Right atrium auricular region (tissue), 2 donors: ENCODE measurements at places on chromosomes 13 and 19. TPM values are rescaled to one million over a fixed set of nuclear protein-coding genes. Genes with fewer than 3 reads are reported as not detected.

GRCh38 chr13:36282821-36283432 lies 14.7 kb downstream of the CCDC169 start:
- no peak for DNase-seq

DNA sequence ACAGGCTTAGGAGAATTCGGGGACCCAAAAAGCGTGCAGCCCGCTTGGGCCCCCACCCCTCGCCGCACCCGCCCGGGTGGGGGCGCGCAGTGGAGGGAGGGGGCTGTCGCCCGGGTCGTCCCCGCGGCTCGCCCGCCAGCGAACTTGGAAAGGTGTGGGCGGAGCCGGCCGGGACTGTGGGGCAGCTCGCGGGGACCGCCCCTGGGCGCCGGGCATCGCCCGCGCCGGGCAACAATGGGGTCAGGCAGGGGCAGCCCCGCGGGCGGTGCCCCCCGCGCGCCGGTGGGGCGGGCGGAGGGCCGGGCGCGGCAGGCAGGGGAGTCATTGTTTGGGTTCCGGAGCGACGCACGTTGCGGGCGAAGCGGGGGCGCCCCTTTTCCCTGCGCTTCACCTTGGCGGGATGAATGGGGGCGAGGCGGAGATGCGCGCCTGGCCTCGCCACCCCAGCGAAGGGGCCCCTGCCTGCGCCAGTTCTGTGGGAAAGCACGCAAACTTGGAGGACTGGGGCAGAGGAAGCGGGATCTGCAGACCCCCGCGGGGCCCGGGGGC lies 647 bp upstream of the KLF12 start:
- no peak for DNase-seq

DNA sequence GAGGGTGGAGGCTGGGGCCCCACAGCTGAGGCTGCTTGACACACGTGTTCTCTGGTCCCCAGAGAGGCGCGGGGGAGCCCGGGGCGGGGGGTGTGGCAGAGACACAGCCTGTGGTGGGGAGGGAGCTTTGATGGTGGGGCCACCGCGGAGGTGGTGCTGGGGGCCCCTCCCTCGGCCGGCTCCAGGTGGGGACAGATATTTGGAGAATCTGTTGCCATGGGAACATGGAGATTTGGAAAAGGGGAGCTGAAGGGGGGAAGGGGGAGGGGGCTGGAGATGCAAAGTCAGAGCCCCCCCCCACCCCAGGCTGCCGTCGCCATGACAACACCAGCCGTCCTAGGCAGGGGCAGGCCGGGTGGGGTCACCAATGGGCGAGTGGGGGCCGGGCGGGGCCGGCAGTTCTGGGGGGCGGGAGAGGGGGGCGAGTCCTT lies 1.2 kb downstream of the PRKCG start:
- no peak for DNase-seq

GRCh38 chr13:41085961-41086585 lies 24.8 kb downstream of the WBP4 start:
- DNase-seq: no peak

GRCh38 chr13:75513271-75513670 lies 24.4 kb downstream of the COMMD6 start:
- DNase-seq: no peak

- no peak for DNase-seq
These were observed 12.2 kb upstream of the RELB start for GRCh38 chr19:44988896-44989556.

DNA sequence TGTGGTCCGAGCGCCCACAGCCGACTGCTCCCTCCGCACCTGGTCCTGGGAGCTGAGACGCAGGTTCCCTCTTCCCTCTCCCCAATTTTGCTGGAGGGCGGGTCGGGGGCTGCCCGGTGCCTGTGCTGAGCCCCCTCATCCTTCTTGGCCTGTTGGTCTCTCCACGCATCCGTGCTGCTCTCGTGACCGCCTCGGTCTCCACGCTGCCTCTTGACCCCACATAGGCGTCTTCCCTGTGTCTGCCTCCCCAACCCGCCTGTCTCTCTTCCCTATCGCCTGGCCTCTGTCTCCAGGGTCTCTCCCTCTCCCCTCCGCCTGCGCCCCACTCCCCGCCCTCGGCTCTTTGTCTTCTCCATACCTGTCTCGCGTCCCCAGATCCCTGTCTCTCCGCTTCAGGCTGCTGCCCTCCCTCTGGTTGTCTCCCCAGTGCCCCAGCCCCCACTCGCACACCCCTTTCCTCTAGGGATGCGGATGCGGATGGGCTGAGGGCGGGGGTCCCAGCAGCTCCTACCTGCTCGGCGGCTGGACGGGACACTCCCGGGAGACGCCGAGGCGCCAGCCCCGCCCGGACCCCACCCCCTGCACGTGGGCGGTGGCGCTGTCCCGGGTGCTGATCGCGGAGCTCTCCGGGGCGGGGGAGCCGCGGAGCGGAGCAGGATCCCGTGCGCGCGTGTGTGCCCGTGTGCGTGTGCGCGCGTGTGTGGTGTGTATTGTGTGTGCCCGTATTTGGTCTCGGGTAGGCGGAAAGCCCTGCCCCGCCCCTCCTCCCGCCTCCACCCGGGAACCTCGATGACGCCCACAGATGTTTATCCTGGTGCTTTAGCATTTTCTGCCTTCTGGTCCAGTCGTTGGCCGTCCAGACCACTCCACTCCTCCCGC lies at the start of gene SYT5:
SYT5 (minus strand) TSS at position 684 of the 879 bp plus-strand sequence. CDS start 1,248 bp downstream, outside the sequence.
- no peak for DNase-seq

DNA sequence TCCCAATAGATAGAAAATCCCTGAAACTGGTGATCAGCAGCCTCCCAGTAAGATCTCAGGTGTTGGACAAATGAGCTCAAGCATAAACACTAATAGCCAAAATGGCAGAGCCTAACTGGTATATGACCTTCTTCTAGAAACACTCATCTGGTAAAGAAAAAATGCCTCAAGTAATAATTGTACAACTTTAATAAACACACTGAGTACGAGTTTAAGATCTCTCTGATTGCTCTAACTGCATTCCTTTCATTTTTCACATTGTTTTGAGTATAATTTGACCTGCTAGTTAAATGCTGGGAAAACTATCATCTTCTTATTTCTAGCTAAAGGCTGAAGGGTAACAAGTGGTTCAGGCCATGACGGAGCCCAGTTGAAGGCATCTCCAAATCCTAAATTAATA lies 2009.5 kb upstream of the PCDH20 start:
- DNase-seq: no peak

DNA sequence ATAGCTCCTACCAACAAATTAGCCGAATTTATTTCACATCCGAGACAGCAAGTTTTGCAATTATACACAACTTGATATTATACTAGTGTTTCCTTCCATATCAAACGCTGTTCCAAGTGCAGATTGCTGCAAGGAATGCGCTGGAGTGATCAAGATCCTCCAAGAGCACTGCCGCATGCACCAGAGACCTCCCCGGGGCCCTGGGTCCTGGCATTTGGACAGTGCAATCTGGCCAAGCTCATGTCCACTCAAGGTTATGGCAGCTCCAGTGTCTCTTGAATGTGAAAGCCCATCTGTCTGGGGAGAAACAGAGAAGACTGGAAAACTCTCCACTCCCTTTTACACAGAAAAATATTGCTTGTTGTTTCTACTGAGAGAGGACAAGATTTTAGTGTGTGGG lies 111.9 kb downstream of the HSPH1 start:
- no peak for DNase-seq

The ARGLU1 gene
- total RNA-seq: 39.9 TPM

The RCBTB2 gene
- total RNA-seq: 5.2 TPM
